ENCODE measurements at places on chromosomes 12 and 14.

DNA sequence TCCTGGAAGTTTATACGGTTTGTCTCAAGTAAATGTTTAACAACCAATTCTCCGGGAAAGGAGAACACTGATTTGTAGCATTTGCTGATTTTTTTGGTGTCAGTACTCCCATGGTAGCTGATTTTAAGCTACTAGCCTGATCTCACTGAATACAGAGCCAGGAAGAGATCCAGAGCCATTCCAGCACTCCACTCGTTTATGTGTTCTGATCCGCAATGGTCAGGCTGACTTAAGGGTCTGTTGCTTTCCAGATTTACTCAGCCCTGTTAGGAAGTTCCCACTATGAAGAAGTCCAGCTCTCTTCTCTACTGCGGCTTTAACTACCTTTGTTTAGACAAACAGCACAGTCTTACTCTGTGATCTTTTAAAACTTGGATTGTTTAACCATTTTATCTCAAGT lies 38.0 kb upstream of the NID2 start:
- DNase-seq, result no peak
- no peaks in the 10 kb centered on the region for H3K36me3 ChIP-seq
- no peaks in the 10 kb centered on the region for H3K4me1 ChIP-seq
- peaks cover 7% of the 10 kb centered on the region for H3K27me3 ChIP-seq

DNA sequence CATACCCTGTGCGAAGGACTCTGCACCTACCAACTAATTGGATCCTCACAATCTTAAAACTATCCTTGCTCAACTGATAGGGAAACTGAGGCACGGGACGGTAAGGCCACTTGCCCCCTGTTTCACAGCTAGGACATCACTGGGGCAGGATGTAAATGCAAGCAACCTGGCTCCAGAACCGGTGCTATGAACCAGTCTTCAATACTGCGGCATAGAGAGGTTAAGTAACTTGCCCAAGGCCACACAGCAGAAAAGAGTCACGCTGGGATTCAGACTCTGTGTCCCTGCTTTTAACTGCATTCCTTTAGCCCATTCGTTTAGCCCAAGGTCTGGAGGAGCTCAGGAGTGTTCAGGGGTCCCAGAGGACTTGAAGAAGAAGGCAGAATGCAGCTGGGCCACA lies 76.1 kb downstream of the NCOR2 start:
- H3K4me3 ChIP-seq, result no peak overlapping the region
- no peak overlapping the region for H3K27ac ChIP-seq
- peaks cover 5% of the 10 kb centered on the region for H3K36me3 ChIP-seq
- DNase-seq, result no peak
- no peaks in the 10 kb centered on the region for H3K27me3 ChIP-seq
- H3K4me1 ChIP-seq, result peaks cover 13% of the 10 kb centered on the region

- no peaks in the 10 kb centered on the region for H3K36me3 ChIP-seq
- H3K27ac ChIP-seq, result no peak overlapping the region
- no peak for DNase-seq
Measured at GRCh38 chr12:118521036-118521370, 144.6 kb downstream of the SUDS3 start.

- no peaks in the 10 kb centered on the region for H3K36me3 ChIP-seq
- no peak for DNase-seq
- peaks cover 11% of the 10 kb centered on the region for H3K27me3 ChIP-seq
- peaks cover 6% of the 10 kb centered on the region for H3K4me1 ChIP-seq
- no peak overlapping the region for H3K4me3 ChIP-seq
- no peak overlapping the region for H3K27ac ChIP-seq
Measured at GRCh38 chr14:64767215-64767964, 63.2 kb downstream of the PLEKHG3 start.

- H3K36me3 ChIP-seq, result no peaks in the 10 kb centered on the region
- H3K4me1 ChIP-seq, result no peaks in the 10 kb centered on the region
- peaks cover 8% of the 10 kb centered on the region for H3K27me3 ChIP-seq
- H3K27ac ChIP-seq, result no peak overlapping the region
Measured at GRCh38 chr14:51394804-51395203, 154.8 kb downstream of the TMX1 start.

All from activated naive CD8-positive, alpha-beta T cell treated with anti-CD3 and anti-CD28 coated beads, Interleukin-2, amount 10 ng/mL, durations not matched to agents 7 days and 5 days (primary cell).